Bronchial epithelial cell (primary cell): ENCODE measurements at places on chromosomes 5 and 9. TPM values are rescaled to one million over a fixed set of nuclear protein-coding genes. Genes with fewer than 3 reads are reported as not detected.

SEMA6A gene
- 0.53 and 0.64 TPM in 2 replicates for total RNA-seq

OGN gene
- not detected in 2 replicates for total RNA-seq

SH3RF2 gene
- 3.7 and 6.3 TPM in 2 replicates for total RNA-seq

DDX4 gene
- total RNA-seq = under 0.01 TPM in 1 of 2 replicates, not detected in the other

SH3TC2 gene
- 4.0 and 4.7 TPM in 2 replicates for total RNA-seq

PLPP7 gene
- not detected in 2 replicates for total RNA-seq

SVEP1 gene
- 0.26 and 1.3 TPM in 2 replicates for total RNA-seq

KLHL9 gene
- total RNA-seq = 22.9 and 25.6 TPM in 2 replicates

DNA sequence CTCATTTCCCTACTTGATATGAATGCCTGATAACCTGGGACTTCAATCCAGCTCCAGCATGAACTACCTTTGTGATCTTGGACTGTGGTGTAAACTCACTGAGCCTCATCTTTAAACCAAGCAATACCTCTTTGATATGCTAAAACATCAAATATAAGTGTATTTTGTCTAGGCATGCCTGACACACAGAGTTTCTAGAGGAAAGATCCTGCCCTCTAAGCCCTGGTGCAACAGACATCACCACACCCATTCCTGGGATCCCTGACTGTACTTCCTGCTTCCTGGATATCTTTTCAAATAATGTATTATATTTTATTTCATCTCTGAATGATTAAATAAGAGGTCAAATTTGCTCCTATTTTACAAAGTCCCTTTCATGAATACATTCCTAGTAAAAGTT lies 55.8 kb downstream of the ANXA2R start:
- peak; percentile 92 for DNase-seq

GRCh38 chr9:104092875-104093600 lies 1.1 kb upstream of the SMC2 start:
- DNase-seq = peak; percentile 29

DNA sequence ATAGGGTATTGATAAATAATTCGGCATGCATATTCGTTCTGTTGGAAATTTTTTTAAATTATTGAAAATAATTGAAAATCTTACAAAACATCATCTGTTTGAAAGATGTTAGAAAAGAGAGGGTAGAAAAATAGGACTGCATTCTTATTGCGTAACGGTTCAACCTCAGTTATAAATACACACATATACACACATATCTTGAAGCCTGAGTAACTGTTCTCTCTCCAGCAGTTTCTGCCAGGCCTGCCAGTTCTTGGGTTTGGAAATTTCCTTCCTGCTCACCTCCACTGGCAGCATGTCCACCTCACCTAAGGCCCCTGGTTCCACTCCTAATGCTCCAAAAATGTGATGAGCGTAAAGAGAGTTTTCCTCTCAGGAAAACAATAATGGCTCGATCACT lies 9.1 kb downstream of the SPATA31E1 start:
- no peak for DNase-seq

GRCh38 chr5:619444-619843 lies 7.3 kb downstream of the CEP72 start:
- DNase-seq = no peak

DNA sequence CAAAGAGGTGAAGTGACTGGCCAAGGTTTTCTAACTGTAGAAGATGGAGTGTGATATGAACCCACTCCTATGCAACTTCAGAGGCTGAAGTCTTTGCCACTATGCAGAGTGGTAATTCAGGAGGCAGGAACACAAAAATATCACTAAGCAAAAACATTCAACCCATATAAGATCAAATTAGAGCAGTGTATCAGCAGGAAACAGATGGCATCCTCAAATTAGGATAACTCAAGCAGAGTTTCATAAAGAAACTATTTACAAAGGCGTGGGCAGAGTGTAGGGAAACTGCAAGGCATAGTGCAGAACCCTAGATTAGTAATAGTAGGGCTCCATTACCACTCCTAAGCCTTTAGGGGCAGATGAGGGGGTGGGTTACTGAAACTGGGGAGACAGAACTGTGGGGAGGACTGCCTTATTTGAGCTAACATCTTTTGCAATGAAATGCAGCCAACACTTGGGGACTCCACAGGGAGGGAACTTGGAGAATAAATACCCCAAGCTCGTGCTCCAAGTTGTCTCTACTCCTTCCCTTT lies 72.2 kb downstream of the PTTG1 start:
- no peak for DNase-seq

DNA sequence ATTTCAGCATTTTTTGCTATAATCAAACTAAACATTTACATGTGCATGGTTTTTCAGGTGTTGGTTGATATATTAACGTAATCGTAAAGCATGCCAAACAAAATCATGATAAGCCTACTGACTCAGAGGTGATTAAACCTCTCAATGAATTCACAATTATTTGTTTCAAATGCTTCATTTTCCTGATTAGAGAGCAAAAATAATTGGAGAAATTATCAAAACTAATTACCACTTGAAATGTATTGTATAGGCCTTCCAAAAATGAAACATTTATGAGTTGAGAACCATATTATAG lies 45.7 kb upstream of the JMY start:
- no peak for DNase-seq

DNA sequence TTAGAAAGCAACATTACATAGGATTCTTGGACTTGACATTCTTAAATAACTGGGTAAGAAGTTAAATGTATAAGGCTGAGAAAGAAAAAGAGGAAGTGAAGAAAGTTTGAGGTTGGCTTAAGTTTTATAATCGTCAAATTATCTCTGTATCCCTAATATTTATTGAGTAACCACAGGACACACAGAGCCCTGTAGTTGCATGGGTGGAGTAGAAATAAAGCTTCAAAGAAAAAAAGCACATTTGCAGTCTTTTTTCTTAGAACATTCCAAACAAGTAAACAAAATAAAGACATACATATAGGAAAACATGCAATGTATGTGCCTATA lies 137.0 kb downstream of the CCDC192 start:
- no peak for DNase-seq

GRCh38 chr5:131532031-131532640 lies 102.9 kb downstream of the RAPGEF6 start:
- DNase-seq = no peak

GRCh38 chr5:127389601-127390000 lies 99.0 kb downstream of the MEGF10 start:
- DNase-seq = no peak

DNA sequence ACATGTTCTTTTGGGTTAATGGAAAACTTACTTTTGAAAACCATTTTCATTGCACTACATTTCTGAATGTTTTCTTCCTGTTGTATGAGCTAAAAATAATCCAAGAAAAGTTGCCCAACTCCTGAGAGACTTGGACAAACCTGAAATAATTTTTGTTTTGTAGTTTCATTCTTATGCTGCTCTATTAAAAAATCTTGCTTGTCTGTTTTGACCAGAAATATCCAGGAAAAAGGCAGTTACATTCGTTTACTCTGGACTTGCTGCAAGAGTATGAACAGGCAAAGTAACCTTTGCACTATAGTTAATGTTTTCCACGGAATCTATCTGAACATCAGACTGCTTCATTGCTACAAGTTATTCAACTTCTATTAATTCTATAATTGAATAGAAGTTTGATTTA lies 200.1 kb upstream of the DAB2 start:
- DNase-seq = no peak

GRCh38 chr9:99249619-99250018 lies 27.5 kb downstream of the SEC61B start:
- no peak for DNase-seq

- DNase-seq = no peak
Measured at GRCh38 chr9:5840788-5841187, 7.9 kb upstream of the ERMP1 start.

DNA sequence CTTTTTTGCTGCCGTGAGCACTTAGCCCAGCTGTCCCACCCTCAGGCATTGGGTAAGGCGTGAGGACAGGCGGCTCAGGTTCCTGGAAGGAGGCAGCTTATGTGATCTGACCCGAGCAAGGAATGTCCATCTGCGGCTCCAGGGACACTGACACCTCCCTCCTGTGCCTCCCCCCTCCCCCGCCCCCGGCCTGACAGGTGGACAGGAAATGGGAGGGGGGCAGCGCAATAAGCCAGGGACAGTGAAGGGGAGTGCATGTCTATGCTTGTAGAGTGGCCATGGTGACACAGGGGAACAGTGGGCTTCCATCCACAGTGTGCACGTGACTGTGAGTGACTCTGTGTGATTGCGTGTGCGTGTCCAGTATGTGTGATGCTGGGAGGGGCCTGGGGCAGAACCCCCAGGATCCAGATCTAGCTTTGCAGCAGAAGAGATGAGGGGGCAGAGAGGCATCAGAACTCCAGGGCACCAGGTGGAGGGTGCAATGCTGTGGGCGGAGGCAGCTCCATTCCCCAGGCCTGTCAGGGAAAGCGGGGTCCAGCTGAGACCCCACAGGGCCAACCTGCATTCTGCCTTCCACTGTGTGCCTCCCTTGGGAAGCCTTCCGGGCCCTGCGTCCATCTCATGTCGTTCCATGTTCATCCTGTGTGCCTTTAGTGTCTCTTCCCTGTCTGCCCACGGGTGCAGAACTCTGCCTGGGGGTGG lies 30.5 kb downstream of the CNTFR start:
- DNase-seq = no peak
